ENCODE measurements at places on chromosomes 3 and 15.

- no peak for DNase-seq
Measured at GRCh38 chr3:192887701-192888100, 30.0 kb downstream of the MB21D2 start.

GRCh38 chr3:119700269-119700919 lies 2.4 kb upstream of the CFAP91 start:
- DNase-seq, result no peak

- no peak for DNase-seq
Measured at GRCh38 chr3:23761440-23761896, 44.3 kb upstream of the UBE2E1 start.

- DNase-seq, result peak; percentile 65
Measured at GRCh38 chr15:41989573-41990242, 17.4 kb upstream of the EHD4 start.

DNA sequence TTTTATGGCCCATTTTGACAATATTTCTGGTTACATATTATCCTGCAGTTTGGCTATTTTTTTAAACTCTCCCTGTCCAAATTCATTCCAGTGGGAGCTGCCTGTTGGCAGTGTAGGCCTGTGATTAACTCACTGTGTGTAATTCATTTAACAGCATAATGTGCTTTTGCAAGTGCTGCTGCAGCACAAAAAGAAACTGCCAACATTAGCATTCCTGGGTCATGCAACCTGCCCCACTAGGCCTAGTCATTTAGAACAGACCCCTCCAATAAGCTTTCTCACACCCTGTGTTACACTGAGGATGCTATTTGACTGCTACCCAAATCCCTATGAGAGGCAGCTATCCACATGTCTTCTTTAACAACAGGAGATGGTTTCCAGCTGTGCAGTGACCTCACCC lies 251.2 kb upstream of the UBE2E2 start:
- DNase-seq, result no peak

- DNase-seq, result no peak
Measured at GRCh38 chr3:97979610-97980009, 7.4 kb upstream of the RIOX2 start.

DNA sequence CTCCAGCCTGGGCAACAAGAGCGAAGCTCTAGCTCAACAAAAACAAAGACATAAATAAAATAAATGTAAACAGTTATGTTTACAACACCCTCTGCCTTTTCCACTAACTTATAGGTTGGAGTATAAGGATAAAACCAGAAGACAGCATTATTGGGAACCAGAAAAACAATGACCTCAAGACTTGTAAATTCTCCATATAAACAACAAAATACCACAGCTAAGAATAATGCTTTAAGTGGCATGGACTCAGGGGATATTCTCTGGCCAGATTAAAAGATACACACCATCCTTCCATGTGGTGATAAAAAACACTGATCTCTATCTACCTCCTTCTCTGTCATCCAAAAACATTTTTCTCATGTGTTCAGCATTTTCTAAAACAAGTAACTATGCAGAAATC lies 500.6 kb downstream of the MAGI1 start:
- DNase-seq, result no peak

- no peak for DNase-seq
Measured at GRCh38 chr3:194906229-194906629, 220.5 kb downstream of the FAM43A start.

DNA sequence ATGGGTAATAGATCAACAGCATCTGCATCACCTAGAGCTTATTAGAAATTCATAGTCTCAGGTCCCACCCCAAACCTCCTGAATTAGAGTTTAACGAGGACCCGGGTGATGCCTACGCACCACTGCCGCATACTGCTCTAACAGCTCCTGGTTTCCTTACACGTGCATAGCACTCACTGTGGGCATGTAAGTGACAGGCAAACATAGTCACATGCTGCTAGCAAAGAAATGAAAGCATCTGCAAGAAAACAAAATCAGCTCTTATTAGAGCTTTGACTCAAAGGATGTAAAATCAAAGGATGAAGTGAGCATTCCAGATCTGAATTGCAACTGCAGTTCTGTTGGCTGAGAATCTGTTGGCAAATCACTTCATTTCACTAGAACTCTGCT lies 19.1 kb upstream of the RIOX2 start:
- DNase-seq, result no peak

- no peak for DNase-seq
Measured at GRCh38 chr3:126478581-126479310, 3.1 kb upstream of the ZXDC start.

DNA sequence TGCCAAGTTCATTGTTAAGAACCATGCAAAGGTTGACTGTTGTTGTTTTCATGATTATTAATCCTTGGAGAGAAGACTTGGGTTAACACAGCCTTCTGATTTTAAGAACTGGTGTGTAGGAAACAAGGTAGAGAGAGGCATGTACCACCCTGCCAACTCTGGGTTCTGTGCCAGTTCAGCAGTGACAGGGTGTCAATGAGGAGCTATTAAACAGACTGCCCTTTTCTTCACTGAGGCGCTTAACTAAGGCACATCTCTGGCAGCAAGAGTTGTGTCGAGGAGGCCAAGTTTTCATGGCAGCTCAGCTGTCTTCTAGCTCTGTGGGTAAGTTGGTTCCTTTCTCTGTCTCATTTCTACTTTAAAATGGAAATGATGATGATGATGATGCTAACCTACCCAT lies 117.6 kb downstream of the FEZF2 start:
- DNase-seq, result no peak

Data from NCI-H1436 (cell line).